Pulmonary artery endothelial cell (primary cell): ENCODE measurements at places on chromosomes 4 and X. TPM values are rescaled to one million over a fixed set of nuclear protein-coding genes. Genes with fewer than 3 reads are reported as not detected.

The ZFYVE28 gene
- total RNA-seq: 10.8 and 12.3 TPM in 2 replicates

The TNIP3 gene
- 0.20 and 1.2 TPM in 2 replicates for total RNA-seq

The CYSLTR1 gene
- total RNA-seq: not detected in 2 replicates

The LRPAP1 gene
- total RNA-seq: 145 and 156 TPM in 2 replicates

The PABPC5 gene
- total RNA-seq: 0.92 and 2.0 TPM in 2 replicates

The NPY2R gene
- total RNA-seq: not detected in 2 replicates

The NEIL3 gene
- 4.5 and 8.1 TPM in 2 replicates for total RNA-seq
